ENCODE measurements at places on chromosomes 6 and 20.

DNA sequence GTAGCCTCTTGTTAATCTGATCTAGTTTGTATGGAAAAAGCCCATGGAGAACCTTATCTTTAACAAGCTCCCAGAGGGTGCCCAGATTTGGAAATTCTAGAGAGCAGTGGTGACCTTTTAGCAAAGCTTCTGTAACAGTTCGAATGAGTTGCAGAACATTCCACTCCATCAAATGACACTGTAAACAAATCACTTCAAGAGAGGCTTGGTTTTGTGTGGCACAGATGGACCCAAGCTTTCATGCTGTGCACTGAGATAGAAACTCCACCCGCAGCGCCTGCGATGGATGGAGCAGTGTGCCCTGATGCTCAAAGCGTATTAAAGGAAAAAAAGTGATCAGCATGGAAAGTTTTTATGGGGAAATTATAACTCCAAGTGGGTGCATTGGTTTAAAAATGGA lies 55.1 kb upstream of the ISM1 start:
- no peak for DNase-seq

- DNase-seq = no peak
Measured at GRCh38 chr6:39223061-39223460, 6.2 kb downstream of the KCNK5 start.

- DNase-seq = no peak
Measured at GRCh38 chr20:13220194-13220903, 725 bp upstream of the ISM1 start.

DNA sequence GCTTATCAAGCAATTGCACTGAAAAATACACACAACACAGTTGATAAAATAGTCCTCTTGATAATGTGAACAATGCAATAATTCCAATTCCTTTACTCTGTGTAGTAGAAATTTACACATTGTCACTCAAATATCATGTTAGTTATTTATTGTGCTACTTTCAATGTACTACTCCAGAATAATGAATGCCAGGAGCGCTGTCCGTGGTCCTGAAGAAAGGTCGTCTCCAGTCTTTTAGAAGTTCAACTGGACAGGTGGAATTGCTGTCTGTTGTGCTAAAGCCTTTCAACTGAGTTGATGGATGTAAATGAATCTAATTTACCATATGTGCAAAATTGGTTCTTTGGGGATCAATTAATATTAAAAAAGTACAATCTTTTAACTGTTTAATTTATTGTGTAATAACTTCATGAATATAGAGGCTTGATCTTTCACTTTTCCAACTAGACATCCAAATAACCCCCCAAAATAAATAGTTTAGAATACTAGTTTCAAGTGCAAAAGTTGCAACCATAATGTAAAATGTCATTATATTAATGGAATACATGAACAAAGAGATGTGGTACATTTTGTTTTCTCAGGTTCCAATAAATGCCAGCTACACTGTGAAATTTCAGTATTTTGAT lies 3.2 kb downstream of the GRIK2 start:
- no peak for DNase-seq

- no peak for DNase-seq
Measured at GRCh38 chr20:44050327-44050726, 135.7 kb downstream of the TOX2 start.

GRCh38 chr6:111566873-111567517 lies 38.7 kb downstream of the TRAF3IP2 start:
- peak; percentile 41 for DNase-seq

DNA sequence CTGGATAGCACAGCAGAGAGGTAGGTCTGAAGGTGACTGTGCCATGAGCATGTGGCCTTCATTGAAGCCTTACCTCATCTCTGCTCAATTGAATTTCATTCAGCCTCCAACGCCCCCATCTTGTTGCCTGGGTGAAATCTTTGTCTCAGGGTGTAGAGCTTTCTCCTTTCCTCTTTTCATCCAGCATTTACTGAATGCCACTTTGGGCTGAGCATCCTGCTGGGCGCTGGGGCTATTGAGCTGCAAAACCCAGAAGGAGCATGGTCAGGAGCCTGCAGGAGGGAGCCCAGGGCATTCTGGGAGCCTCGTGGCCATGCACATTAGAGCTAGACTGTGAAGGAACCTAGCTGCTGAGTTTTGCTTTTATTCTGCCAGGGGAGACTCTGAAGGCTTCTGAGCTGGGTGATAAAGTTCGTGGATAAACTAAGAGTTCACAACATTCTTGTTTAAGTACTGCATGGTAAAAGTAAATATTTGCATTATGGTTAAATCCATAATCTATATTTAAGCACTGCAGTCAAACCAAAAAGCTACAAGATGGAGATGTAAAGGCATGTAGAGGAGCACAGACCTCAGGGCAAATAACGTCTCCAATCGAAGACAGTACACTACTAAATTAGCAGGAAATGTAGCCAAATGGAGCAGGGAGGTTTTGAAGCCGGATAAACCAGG lies 13.2 kb upstream of the ASXL1 start:
- DNase-seq = no peak

- no peak for DNase-seq
Measured at GRCh38 chr6:134060491-134061106, 8.2 kb upstream of the SLC2A12 start.

DNA sequence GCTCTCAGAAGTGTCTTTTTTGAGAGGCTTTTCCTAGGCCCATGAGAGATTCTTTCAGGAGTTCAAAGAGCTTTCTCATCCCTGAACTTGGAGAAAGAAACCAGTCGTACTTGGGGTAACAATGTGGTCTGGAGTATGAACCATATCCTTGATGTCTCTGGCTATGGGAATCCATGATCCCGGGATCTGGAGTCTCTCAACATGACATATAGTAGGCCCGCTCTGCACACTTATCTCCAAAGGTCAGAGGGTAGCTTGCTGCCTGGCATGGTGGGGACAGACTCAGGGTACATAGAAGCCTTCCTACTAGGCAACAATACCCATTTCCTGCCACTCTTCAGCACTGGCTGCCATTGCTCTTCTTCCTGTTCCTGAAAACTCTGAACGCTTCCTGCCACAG lies 42.2 kb upstream of the NFATC2 start:
- DNase-seq = no peak

- DNase-seq = no peak
Measured at GRCh38 chr20:49867453-49868215, 47.7 kb downstream of the SPATA2 start.

- no peak for DNase-seq
Measured at GRCh38 chr20:48416002-48416401, 411.8 kb downstream of the PREX1 start.

GRCh38 chr6:168928012-168928411 lies 325.6 kb downstream of the THBS2 start:
- DNase-seq = no peak
